AG08395 (cell line): ENCODE measurements at places on chromosomes 12 and 14.

DNA sequence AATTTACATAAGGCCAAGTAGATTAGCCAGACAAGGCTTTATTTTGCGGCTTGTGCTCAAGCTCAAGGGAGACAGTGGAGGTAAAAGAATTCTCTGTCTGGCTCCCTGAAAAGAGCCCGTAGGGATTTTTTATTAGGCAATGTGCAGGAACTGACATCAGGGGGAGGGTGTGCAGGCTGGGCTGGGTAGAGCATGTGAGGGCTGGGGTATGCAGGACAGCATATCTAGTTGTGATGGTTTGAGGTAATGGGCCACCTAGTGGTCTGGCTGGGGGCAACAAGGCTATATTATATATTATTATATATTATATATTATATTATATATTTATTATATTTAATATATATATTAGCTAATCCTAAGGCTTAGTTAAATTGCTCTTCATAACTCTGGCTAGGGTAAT is 102.1 kb downstream of the TMEM117 start:
- DNase-seq: no peak

- DNase-seq: peak; percentile 54
Measured at GRCh38 chr14:64891839-64892375, 12.2 kb upstream of the SPTB start.

DNA sequence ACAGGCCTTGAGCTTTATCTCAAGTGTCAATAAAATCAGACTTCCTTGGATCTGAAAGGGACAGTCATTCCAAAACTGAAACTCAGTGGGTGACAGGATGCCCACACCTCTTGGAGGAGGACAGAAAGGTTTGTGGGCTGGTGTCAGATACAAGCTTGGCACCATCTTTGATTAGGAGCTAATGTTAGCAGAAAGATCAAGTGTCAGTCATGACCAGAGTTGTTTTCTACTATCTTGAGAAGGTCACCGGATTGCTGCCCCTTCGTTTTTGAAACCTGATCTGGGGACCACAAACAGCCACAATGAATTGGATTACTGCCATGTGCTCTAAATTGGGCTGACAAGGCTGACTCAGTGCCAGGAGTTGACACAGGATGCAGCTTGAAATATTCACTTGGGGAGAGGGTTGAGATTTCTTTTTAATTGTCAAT is 88.3 kb downstream of the OTOGL start:
- peak; percentile 8 for DNase-seq

GRCh38 chr14:100871234-100872186 is 32.0 kb downstream of the RTL1 start:
- peak; percentile 72 for DNase-seq

- DNase-seq: no peak
Measured at GRCh38 chr12:15443611-15444010, 121.3 kb downstream of the PTPRO start.

- DNase-seq: no peak
Measured at GRCh38 chr12:122117979-122118378, 39.4 kb downstream of the MLXIP start.

DNA sequence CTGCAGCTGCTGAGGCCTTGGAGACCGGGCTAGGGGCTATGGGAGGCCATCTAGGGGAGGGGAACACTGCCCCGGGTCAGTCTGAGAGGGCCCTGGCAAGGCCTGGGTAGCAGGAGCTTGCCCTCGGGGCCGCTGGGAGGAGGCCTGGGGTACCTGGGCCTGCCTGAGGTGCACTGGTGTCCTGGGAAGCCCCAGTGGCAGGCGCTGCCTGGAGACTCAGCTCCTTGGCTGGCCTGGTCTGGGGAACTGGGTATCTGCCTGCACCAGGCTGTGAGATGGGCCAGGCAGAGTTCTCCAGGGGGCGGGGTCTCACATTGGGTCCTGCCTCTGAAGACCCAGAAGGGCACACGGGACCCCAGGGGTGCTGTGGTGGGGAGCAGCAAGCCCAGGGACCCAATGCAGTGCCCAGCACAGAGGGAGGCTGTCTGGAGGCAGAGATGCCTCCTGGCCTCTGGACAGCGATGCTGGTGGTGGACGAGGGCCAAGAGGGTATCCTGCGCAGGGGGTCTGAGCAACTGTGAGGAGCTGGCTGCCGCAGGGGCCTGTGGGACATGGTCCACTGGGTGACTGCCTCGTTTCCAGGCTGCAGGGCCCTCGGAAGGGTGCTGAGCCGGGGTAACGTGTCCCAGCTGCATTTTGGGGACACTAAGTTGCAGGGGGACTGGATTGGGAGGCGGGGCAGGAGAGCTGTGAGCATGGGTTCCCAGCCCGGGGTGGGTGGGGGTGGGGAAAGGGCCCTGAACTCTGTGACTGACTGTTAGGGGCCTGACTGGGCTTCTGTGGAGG is 7.4 kb upstream of the MTA1 start:
- DNase-seq: no peak

GRCh38 chr12:101777485-101777884 is 38.2 kb upstream of the SYCP3 start:
- no peak for DNase-seq
